Stimulated activated CD8-positive, alpha-beta memory T cell treated with anti-CD3 and anti-CD28 coated beads, Interleukin-7, amount 100 ng/mL, for 1 hour (primary cell): ENCODE measurements at places on chromosomes 11 and 22.

- DNase-seq = no peak
Measured at GRCh38 chr11:92627615-92628256, 341.7 kb upstream of the MTNR1B start.

DNA sequence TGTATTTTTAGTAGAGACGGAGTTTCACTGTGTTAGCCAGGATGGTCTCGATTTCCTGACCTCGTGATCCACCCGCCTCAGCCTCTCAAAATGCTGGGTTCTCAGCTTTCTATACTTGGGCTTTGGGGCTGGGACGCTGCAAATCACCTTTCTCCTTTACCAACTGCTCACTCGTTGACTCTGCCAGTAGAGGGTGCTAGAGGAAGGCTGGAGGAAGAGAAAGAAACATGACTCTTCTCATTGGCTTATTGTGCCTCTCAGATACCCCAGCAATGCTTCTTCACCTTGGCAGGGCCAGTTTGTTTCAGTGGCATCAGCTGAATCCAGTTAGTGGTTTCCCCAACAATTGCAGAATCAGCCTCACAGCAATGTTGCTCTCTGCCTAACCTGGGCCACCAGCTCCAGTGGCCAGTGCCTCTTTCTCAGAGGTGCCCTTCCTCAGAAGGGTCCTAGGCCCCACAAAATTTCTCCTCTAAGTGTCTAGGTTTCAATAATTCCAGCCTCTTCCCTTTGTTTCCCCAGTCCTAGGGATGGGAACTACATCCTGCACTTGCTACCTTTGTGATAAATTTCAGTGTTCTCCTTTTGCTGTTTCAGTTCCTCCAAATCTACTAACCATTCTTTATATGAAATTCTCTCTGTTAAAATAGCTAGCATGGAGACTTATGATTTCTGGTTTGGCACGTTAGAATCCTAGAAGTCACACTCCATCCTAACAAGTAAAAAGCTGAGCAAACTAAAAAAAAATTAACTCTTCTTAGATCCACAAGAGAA, 71.5 kb upstream of the VSTM5 start:
- DNase-seq = no peak

- no peak for DNase-seq
Measured at GRCh38 chr11:14357881-14358728, 878 bp downstream of the RRAS2 start.

GRCh38 chr11:119099711-119100110, 1.9 kb downstream of the DPAGT1 start:
- DNase-seq = no peak

GRCh38 chr11:58434217-58434616, 6.3 kb upstream of the OR5B2 start:
- DNase-seq = no peak

- DNase-seq = no peak
Measured at GRCh38 chr22:44317123-44317444, 4.3 kb upstream of the SHISAL1 start.

DNA sequence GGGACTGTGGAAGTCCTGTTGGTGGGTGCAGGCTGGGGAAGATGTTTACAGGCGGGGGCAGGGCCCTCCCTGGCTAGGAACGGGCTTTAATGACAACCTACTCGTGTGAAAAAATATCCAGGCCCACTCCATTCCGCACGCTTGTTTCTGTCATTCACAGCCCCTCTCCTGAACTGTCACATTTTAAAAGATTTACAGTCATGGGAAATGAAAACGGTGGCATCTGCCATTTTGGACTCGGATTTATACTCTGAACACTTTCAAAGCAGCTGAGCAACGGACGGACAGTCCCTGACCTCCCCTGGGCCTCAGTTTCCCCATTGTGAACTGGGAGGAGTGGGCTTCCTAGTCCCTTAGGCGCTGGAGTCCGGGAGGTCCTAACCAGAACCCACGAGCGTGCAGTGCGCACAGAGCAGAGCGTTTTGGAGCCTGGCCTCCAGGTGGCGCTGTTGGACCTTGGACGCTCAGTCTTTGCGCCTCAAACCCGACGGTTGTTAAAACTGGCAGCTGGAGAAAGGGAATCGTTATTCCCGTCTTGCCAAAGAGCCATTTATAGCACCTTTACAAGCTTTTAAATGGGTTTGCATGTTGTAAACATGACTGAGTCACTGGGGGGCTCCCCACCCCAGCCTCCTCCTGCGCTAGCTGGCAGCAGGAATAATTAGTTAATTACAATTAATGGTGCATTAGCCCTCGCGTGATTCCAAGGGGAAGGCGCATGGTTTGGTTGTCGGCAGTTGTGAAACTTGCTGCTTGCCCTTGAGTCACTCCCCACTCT, 75.3 kb downstream of the FBLN1 start:
- peak; percentile 60 for DNase-seq

DNA sequence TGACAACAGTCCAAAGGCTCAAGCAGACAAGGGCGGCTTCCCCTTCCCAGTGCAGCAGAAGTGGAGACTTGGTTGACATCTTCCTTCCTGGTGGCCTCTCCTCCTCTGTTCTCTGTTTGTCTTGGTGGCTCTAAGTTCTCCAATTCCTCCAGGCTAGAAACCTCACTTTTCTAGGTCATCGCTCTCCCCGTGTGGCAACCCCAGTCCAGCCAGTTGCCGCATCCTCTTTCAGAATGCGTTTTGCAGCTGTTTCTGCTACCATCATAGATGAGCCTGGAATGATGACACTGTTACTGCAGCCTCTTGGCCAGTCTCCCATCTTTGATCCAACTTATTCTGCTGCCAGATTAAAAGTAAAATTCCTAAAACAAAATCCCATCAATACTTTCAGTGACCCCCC, 201.5 kb downstream of the TRIM29 start:
- DNase-seq = no peak

DNA sequence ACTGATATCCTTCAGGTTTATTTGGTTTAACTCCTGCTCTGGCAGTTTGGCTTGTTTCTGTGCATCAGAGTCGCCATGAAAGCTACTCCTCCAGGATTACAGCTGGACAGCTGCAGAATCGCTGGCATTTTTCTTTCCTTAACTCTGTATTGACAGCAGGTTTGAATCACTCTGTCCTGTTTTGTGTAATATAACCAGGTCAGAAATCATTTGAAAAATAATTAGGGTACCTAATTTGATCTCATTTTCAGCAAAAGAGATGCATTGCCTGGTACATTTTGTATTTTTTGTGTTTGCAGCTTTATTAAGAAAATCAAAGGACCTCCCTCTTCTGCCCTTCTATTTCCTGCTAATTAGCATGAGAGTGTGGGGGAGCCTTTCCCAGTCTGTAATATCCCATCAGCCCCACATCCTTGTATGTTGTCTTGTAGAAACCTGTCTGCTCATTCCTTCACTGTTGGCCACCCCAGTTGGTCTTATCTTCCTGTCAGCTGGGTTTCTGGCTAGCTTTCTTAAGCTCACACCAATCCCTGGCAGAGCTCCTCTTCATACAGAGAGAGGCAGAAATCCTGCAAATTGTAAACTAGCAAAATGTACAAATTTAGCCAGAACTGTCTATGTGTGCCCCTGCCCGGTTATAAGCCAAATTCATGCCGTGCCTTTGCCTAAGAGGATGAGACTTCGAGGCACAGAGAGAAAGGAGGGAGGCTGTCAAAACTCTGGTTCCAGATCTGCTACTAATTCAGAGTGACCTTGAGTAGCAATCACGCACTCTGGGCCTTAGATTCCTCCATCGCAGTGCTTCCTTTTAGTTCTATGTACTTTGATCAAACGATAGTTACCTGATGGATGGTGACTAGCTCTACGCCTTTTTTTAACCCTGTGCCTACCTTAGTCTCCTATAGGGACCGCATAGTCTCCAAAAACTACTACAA, 200.6 kb downstream of the NAV2 start:
- no peak for DNase-seq

DNA sequence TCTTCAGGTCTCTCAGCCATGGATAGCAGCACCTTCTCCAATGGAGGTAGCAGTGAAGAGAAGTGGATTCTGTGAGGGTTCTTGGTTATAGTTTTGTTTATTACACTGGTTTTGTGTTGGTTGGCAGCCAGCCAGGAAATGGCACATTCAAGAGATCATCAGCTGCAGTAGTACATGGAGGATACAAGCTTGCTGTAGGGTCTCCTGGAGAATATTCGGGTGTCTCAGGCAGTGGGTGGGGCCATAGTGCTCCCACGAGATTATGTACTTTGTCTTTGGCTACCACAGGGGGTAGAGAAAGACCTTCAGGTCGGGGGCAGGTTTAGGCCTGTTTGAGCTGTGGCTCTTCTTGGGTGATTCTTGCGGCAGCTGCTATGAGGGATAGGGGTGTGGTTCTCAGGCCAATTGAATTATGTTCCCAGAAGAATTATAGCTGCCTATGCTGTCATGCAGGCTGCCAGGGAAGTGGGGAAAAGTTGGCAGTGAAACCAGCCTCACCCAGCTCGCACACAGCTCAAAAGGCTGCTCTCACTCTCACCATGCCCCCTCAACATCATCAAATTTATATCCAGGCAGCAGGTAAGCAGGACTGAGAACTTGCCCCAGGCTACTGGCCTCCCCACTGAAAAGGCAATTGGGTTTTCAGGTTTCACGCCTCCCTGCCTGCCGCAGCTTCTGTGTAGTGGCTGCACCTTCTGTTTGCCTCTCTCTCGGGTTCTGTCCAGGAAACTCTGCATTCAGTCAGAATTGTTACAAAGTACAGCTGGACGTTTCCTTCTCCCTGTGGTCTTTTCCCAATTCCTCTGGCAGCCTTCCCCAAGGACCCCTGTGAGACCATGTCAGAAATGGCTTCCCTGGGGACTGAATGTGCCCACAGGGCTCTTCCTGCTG, 435.5 kb downstream of the LUZP2 start:
- no peak for DNase-seq

DNA sequence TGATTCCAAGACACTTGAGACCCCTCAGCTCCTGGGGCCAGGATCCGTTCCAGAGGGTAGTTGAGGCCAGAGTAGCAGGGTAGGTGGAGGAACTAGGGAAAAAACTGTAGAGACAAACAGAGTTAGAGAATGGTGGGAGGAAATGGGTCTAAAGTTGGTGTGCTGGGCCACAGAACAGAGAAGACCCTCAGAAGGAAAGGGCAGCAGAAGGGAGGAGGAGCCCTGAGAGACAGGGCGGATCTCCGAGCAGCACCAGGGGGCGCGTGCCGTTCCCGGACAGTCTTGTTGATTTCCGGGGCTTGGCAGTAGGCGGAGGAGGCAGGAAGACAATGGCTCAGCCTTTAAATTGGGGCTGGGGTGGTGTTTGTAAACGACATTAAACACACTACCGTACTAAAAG, 2.4 kb upstream of the CECR2 start:
- DNase-seq = peak; percentile 7

DNA sequence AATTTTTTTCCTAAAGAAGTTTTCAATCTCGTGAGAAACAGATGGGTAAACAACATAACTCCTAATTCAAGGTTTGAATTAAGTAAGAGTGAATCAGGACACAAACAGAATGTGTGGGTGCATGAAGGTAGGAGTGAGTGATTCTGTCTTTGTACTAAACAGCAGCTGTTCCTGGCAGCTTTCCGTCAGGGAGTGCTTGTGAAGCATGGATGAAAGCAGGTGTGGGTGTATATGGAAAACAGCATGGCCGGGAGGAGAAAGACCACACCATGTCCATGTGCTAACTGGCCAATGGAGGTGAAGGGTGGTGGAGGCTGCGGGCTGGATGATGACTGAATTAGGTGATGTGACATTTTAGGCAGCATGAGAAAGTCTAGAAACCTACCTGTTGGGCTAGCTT, 49.6 kb downstream of the BARX2 start:
- no peak for DNase-seq
